ENCODE measurements at places on chromosomes 1 and 21. TPM values are rescaled to one million over a fixed set of nuclear protein-coding genes. Genes with fewer than 3 reads are reported as not detected.

The SPRR2F gene
- not detected for total RNA-seq

The SMIM1 gene
- total RNA-seq, result 1.6 TPM

The CFHR1 gene
- 0.17 TPM for total RNA-seq

The C8A gene
- not detected for total RNA-seq

The SELL gene
- total RNA-seq, result 0.08 TPM

The P3R3URF gene
- not detected for total RNA-seq

The SPRR1A gene
- total RNA-seq, result not detected

The GNAI3 gene
- total RNA-seq, result 5.8 TPM

The OXCT2 gene
- 0.49 TPM for total RNA-seq

The CENPL gene
- 16.0 TPM for total RNA-seq

The ELF3 gene
- total RNA-seq, result 101 TPM

The DYNLT4 gene
- total RNA-seq, result 0.73 TPM

The MSH4 gene
- total RNA-seq, result 0.02 TPM

The ADGRB2 gene
- 5.6 TPM for total RNA-seq

The THBS3 gene
- 10.0 TPM for total RNA-seq

The S100A7A gene
- not detected for total RNA-seq

The TACSTD2 gene
- total RNA-seq, result not detected

The RGS8 gene
- not detected for total RNA-seq

The SERPINC1 gene
- 0.16 TPM for total RNA-seq

The CEP170 gene
- 26.3 TPM for total RNA-seq

The SLC25A34 gene
- 0.10 TPM for total RNA-seq

Data from A549 treated with dexamethasone at 1 μM for 4 hours (cell line).